Activated T-cell treated with anti-CD3 and anti-CD28 coated beads for 24 hours (primary cell): ENCODE measurements at places on chromosomes 6 and 20.

DNA sequence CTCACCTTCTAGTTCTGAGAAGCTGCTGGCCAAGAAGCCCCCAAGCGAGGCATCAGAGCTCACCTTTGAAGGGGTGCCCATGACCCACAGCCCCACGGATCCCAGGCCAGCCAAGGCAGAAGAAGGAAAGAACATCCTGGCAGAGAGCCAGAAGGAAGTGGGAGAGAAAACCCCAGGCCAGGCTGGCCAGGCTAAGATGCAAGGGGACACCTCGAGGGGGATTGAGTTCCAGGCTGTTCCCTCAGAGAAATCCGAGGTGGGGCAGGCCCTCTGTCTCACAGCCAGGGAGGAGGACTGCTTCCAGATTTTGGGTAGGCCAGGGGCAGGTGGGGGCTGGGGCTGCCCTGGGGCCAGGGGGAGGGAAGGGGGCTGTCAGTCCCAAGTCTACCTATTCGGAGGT, 2.3 kb downstream of the MYLK2 start:
- DNase-seq, result no peak

DNA sequence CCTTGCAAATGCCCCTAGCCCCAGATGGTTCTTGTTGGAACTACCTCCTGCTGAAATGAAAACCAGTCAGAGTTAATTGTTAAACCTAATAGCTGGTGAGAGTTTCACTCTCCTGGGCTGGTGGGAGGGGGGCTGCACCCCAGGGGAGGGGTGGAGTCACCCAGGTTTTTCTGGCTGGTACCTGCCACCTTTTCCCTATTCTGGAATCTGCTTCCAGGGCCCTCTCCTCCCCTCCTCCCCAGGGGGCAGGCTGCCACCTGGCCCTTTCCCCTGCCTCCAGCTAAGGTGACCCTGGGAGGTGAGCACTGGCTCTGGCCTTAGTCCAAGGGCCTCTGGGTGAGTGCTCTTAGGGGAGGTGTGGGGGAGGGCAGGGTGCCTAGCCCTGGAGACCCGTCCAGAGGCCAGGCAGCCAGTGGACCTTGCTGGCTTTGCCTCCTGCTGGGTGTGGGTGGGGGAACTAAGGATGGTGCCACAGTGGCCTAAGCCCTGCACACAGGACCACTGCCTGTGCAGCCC, 48.8 kb upstream of the EPB41L1 start:
- DNase-seq, result no peak

GRCh38 chr6:153302133-153302532, 171.1 kb upstream of the RGS17 start:
- DNase-seq, result no peak

GRCh38 chr20:56845546-56846086, 216.5 kb downstream of the TFAP2C start:
- DNase-seq, result no peak

DNA sequence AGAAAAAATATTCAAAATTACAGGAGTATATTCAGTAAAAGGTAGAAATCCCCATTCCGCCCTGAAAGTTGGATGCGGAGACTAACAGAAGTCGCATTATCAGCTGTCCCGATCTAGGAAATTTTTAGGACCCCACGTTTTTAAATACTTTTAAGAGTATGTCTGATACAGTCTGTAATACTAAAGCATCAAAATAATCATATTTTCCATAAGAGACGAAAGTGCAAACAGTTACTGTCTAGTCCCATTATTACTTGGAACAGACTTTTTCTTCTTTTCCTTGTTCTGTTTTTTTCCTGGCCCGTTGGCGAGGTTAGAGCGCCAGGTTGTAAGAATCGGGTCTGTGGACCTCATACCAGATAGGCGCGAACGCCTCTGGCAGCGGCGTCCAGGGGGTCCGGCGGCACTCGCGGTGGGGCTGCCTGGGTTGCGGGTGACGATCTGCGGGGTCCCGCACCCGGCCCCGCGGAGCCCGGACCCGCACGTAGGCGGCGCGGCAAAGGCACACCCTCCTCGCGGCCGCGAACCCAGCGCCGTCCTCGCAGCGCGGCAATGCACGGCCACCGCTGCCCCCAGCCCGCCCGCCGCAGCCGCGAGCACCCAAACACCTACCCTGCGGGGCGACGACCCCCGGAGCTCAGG, 460 bp downstream of the PLAGL1 start:
- DNase-seq, result no peak

- no peak for DNase-seq
Observed at GRCh38 chr6:30826961-30827342, 57.4 kb upstream of the DDR1 start.

GRCh38 chr6:101578306-101578705, 184.8 kb downstream of the GRIK2 start:
- DNase-seq, result no peak

DNA sequence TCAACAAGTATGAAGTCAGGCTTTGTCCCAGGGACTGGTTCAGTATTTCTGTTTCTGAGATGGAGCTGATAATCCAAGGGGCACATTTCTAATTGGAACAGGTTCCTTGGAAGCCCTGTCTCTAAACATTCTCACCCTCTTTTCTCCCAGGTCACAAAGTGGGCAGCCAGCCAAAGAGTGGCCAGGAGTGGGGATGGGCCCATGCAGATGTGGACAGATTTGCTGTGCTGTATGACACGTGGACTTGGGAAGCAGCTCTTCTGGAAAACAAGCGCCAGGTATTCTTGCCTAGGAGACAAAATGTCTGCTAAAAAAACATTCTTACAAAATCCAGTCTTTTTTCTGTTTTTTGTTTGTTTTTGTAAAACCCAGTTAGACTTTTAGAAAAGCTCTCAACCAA, 140.2 kb downstream of the CD164 start:
- no peak for DNase-seq

- DNase-seq, result peak; percentile 12
Observed at GRCh38 chr6:14211562-14211942, 94.0 kb downstream of the CD83 start.

DNA sequence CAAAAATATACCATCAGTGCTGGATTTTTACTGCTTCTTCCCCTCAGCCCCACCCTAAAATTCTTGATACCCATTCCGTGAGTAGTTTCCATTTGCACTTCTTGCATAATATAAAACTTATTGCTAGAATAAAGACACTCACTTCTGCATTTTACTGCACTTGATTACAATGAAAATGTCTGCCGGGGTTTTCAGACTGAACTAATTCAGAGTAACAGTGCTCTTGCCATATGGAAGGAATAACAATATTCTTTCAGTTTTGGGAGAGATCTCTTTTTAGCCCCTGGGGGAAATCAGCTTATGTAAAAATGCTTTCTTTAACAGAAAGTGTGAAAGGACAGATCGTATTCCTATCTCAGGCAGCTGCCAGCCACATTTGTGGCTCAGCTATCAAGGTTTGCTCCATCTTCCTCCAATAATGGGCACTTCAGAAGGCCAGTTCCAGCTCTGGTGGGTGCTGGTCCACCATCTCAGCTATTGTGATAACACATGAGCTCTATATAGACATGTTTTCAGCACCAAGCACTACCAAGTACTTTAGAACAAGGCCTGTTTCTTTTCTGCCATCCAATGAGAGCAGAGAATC, 8.9 kb downstream of the SMLR1 start:
- DNase-seq, result no peak

- DNase-seq, result no peak
Observed at GRCh38 chr6:163566056-163566455, 151.5 kb downstream of the QKI start.

DNA sequence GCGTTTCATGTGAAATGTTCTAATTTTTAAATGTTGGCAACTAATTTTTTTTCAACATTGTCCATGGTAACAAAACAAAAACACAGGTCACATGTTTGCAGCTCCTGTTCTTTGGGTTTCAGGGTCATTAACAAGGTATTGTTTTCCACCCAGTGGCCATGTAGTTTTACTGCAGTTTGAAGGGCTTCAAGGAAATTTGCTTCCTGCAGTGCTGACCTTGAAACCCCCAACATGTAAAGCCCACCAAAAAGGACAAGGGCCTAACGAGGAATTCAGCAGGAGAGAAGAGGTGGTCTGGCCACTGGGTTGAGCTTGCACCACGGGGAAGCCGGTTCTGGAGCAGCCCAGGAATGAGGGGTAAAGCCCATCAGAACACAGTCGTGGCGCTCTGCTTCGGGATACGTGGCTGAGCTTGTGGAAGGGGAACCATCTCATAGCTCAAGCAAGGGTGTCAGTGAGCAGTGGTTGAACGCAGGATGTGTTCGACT, 13.9 kb upstream of the KLHL31 start:
- DNase-seq, result no peak
